ENCODE measurements at places on chromosomes 7 and 10. TPM values are rescaled to one million over a fixed set of nuclear protein-coding genes. Genes with fewer than 3 reads are reported as not detected.

The ANKRD30A gene
- total RNA-seq: not detected

The GPR26 gene
- total RNA-seq: not detected

The SGPL1 gene
- total RNA-seq: 90.7 TPM

The SFTPA1 gene
- total RNA-seq: not detected

The GPR37 gene
- 4.2 TPM for total RNA-seq

The DGKI gene
- total RNA-seq: 8.0 TPM

The TMEM184A gene
- total RNA-seq: 2.6 TPM

The MBL2 gene
- total RNA-seq: not detected

The CALY gene
- not detected for total RNA-seq

The LIPF gene
- total RNA-seq: not detected

The SNCG gene
- total RNA-seq: 5.2 TPM

The FEZF1 gene
- total RNA-seq: not detected

The ZNF775 gene
- total RNA-seq: 5.0 TPM

The CALHM2 gene
- 0.87 TPM for total RNA-seq

The DKK1 gene
- 2.7 TPM for total RNA-seq

The TDRD1 gene
- total RNA-seq: 8.1 TPM

The EPDR1 gene
- 83.4 TPM for total RNA-seq

The SEMA3E gene
- total RNA-seq: 4.7 TPM

The PRR15 gene
- 11.2 TPM for total RNA-seq
